Lung (tissue), 17 donors: ENCODE measurements at places on chromosomes 3 and 15. TPM values are rescaled to one million over a fixed set of nuclear protein-coding genes. Genes with fewer than 3 reads are reported as not detected.

The PLA2G4F gene
- 10.9 TPM for total RNA-seq

- no peak for DNase-seq
Measured at GRCh38 chr3:37197810-37198371, 23.5 kb upstream of the LRRFIP2 start.

GRCh38 chr3:147231111-147231510 is 175.2 kb downstream of the ZIC4 start:
- no peak for DNase-seq

GRCh38 chr15:34064438-34064837 is 25.4 kb upstream of the AVEN start:
- no peak for DNase-seq

GRCh38 chr15:62104401-62104800 is 37.6 kb downstream of the C2CD4A start:
- no peak for DNase-seq

DNA sequence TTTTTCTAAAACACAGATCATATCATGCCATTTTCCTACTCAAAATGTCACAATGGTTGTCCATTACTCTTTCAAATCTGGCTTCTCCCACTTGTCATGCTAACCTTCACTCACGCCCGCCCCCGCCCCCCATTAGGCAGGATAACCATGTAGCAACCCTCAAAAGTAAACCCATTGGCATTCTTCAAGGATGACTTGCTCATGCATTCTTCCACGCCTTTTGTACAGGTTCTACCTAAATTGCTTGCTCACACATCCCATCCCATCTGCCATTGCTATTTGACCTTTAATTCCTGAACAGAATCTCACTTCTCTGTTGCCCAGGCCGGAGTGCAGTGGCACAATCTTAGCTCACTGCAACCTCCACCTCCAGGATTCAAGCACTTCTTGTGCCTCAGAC is 389.3 kb downstream of the MCTP2 start:
- DNase-seq, result no peak

DNA sequence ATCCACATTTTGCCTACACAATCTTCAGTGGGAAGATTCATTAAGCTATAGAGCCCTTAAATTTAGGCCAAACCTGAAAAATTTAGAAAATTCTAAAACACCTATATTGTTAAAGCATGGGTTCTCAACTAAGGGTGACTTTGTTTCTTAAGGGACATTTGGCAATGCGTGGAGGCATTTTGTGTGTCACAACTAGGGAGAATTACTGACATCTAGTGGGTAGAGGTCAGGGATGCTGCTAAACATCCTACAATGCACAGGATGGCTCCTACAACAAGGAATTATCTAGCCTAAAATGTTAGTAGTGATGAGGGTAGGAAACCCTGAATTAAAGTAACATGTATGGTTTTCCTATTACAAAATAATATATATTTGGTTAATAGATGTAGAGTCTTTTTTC is 55.8 kb downstream of the TBC1D5 start:
- no peak for DNase-seq

DNA sequence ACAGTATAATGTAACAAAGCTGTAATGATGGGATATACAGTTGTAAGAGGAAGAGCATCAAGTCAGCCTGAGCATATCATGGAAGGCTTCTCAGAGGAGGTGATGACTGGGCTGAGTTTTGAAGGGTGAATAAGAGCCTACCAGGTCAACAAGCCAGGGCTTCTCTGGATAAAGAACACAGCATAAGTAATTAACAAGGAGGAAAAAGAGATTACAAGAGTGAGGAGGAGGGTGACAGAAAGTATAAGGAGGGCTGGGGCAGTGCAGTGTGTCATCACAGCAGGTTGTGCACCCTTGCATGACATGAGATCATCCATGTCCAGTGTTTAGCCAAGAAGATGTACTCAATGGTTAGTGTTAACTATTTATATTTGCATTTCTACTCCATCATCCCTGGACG is 16.9 kb upstream of the SPATA12 start:
- DNase-seq, result no peak

GRCh38 chr3:152893647-152894046 is 58.7 kb downstream of the P2RY1 start:
- no peak for DNase-seq

DNA sequence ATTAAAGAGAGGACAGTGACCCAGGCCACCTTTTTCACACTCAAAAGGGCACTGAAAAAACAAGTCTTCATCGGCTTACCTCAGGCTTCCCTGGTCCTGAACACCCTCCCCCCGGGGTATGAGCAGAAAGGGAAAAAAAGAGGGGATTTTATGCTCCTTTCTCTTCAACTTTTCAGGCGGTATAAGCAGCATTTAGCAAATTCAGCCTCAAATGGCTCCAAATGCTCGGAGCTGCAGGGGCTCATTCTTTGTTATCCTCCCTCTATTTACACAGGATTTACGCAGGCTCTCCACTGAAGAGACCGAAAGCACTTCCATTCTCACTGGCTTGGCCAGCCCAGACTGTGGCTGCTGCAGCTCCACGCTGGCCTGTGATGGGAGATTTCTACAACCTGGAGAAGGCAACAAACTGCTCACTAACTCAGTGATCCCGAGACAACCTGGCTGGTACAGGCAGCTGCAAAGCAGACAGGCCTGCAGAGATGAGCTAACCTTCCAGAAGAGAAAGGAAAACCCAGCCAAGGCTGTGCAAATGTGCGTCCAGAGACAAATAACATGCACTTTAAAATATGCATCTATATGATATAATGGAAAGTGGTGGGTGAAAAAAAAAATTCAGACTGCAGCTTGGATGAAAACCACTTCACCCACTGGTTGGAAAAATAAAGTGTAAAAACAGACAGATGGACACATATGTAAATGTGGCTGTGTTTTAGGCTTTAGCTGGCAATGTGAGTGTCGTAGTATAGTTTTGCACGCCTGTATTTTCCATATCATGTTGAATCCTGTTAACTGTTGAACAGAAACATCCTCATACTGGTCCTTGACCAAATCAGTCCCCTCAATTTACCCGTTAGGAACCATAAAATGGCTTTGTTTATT is 54.2 kb downstream of the MEIS2 start:
- peak; percentile 63 for DNase-seq

DNA sequence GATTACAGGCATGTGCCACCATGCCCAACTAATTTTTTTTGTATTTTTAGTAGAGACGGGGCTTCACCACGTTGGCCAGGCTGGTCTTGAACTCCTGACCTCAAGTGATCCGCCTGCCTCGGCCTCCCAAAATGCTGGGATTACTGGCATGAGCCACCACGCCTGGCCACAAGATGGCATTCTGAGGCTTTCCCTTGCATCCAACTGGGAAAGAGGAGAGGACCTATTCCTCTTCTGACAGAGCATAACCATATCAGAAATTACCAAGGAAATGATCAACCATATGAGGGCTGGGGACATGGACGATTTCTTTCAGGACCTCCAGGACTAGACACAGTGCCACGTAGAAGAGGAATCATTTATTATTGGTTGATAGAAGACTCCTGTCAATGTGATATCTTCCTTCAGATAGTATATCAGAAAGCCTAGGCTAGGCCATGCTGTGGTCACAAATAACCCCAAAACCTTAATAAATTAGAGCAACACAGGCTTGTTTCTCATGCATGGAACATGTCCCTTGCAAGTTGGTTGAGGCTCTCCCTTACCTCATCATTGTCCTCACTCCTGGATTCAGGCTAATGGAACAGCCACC is 372.3 kb upstream of the IL12A start:
- peak; percentile 23 for DNase-seq

DNA sequence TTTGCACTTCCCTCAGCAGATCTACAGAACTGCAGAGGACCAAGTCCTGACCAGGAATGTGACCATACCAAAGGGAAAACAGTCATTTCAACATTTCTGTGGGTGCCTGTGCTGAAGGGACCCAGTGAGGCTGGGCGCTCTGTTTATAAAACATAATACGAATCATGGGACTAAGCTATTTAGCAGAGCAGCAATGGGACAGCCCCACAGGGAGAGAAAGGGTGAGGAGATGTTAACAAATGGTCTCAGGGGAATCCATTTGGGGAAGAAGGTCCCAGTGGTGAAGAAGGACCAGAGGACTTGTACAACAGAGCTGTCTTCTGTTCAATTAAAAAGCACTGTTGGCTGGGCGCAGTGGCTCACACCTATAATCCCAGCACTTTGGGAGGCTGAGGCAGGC is 1025.4 kb downstream of the FHIT start:
- DNase-seq, result no peak

DNA sequence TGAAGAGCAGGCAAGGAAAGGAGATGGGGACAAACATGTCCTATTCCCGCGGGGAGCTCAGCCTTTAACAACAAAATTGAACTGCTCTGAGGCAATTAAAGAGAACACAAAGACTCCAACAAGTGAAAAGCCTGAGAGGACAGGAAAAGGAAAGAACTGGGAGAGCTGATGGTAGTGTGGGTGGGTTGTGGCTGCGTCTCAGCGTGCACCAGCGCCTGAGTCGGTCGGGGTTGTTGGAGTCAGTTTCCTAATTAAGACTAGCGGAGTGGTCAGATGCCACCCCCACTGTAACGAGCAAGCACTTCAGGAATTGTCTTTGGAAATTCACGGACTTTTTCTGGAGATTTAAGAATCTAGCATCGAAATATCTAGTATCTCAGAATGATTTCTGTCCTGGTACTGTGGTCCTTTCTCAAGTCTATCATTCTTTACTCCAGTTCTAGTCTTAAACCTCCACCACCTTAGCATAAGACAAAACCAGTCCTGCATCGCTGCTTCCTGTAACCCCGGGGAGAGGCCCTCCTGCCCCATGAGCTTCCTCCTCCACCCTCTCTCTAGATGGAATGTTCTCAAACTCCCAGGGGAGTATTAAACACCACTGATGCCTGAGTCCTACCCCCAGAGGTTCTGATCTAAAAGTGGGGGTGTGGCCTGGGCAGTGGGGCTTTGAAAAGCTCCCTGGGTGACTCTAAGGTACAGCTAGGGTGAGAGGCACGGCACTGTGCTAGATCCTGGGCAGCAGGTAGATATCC is 104.0 kb downstream of the CYP19A1 start:
- DNase-seq, result no peak

- no peak for DNase-seq
Measured at GRCh38 chr3:129240436-129240835, 9.0 kb upstream of the COPG1 start.

DNA sequence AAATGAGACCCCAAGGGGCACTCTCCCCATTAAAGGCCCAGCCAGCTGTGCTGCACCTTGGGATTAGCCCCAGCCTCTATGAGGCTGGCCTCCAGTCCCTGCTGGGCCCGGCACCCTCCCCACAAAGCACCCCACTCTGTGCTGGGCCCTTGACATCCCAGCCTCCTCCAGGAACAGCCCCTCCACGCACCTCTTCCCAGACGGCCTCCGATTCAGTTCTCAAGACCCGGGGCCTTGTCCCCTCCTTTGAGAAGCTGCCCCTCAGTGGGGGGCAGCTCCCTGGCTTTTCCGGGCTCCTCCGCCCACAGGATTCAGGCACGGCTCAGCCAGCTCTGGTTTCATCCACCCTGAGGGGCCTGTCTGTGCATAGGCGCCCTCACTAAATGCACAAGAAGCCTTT is 144.1 kb downstream of the LRRK1 start:
- peak; percentile 9 for DNase-seq

DNA sequence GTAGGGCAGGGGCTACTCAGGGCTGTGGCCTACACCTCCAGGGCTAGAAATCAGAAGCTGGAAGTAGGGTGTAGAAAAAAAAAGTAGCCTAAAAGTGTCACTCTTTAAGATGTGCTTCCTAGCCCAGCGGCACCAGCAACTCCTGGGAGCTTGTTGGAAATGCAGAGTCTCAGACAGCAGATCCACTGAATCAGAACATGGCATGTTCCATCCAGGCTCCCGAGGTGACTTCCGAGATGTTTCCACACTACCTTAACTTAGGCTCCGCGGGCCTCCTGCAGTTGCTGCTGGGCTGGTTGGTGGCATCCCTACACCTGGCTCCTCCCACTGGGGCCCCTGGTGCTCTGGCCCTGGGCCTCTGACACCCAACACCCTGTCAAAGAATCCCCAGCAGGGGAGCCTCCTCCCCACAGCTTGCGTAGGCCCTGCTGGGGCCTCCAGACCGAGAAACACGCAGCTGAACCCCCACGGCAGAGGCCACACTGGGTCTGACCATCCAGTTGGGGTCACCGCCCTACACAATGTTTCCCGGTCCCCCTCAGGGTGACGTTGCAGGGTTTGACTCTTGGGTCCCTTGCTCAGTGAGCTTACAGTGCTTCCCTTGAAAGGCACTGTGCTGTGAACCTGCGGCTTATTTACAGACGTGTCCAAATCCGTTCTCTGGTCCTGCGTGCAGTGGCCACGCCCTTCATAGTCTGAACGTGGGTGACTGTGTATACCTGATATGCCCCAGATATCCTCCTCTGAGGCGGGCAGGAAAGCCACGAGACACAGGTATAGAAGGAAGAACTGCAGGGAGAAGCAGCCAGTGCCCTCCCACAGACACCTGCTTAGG is 46.5 kb downstream of the FAM174B start:
- DNase-seq, result no peak
